ENCODE measurements at places on chromosomes 13 and 19.
A peak's percentile ranks its signal among the peaks of the same experiment; 100 is the strongest.

GRCh38 chr19:45860359-45861259 lies 2.3 kb downstream of the SYMPK start:
- no peak overlapping the region for H3K4me3 ChIP-seq
- H3K27me3 ChIP-seq, result peaks cover 12% of the 10 kb centered on the region
- peaks cover 42% of the 10 kb centered on the region for H3K4me1 ChIP-seq
- no peak for DNase-seq
- H3K27ac ChIP-seq, result peak overlapping the region; percentile 87

GRCh38 chr19:46648961-46649960 lies 11.7 kb downstream of the DACT3 start:
- H3K4me3 ChIP-seq, result no peak overlapping the region
- DNase-seq, result no peak
- H3K4me1 ChIP-seq, result peaks cover 8% of the 10 kb centered on the region
- no peak overlapping the region for H3K27ac ChIP-seq

GRCh38 chr19:45161738-45162607 lies 1.2 kb upstream of the NKPD1 start:
- peaks cover 7% of the 10 kb centered on the region for H3K36me3 ChIP-seq
- no peak for DNase-seq
- peaks cover 26% of the 10 kb centered on the region for H3K27me3 ChIP-seq
- no peak overlapping the region for H3K4me3 ChIP-seq
- H3K4me1 ChIP-seq, result peaks cover 20% of the 10 kb centered on the region

- H3K36me3 ChIP-seq, result peaks cover 3% of the 10 kb centered on the region
- H3K4me1 ChIP-seq, result peaks cover 26% of the 10 kb centered on the region
- H3K27me3 ChIP-seq, result peaks cover 19% of the 10 kb centered on the region
- DNase-seq, result no peak
Measured at GRCh38 chr19:33261511-33262189, 36.0 kb upstream of the SLC7A10 start.

DNA sequence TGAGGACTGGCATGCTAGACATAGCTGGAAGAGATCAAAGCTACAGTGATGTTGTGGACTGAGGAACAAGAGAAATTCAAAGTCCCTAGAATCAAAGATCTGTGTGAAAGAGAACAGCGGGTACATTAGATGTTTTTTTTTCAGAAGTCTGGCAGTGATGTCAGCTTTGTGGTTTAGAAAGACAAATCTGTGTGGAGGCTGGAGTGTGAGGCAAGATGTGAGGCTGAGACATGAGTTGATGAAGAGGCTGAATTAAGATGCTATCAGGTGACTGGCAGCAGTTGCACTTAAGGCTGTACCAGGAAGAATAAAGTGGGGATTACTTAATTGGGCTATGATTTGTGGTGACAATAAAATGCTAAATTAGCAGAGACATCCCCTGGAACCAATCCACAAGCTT lies 46.5 kb downstream of the DNAJC3 start:
- peaks cover 12% of the 10 kb centered on the region for H3K36me3 ChIP-seq
- no peak for DNase-seq
- peaks cover 9% of the 10 kb centered on the region for H3K4me1 ChIP-seq
- H3K4me3 ChIP-seq, result no peak overlapping the region
- peak overlapping the region; percentile 26 for H3K27ac ChIP-seq

DNA sequence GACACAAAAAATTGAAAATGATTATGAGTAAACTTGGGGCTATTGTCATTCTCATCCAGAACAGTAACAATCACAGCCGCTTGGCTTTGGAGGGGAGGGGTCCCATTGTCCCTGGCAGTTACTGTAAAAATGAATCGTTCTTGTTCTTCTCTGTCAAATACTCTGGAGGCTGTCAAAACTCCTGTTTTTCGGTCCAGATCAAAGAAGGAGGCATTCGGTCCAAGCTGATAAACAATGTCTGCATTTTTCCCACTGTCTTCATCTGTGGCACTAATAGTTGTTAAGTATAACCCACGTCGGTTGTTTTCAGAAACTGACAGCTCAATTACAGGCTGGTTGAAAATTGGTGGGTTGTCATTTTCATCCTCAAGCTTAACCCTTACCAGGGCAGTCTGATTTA lies 3.4 kb downstream of the PCDH9 start:
- no peak overlapping the region for H3K4me3 ChIP-seq
- peaks cover 6% of the 10 kb centered on the region for H3K4me1 ChIP-seq
- no peaks in the 10 kb centered on the region for H3K36me3 ChIP-seq
- no peak for DNase-seq
- H3K27me3 ChIP-seq, result no peaks in the 10 kb centered on the region
- no peak overlapping the region for H3K27ac ChIP-seq

DNA sequence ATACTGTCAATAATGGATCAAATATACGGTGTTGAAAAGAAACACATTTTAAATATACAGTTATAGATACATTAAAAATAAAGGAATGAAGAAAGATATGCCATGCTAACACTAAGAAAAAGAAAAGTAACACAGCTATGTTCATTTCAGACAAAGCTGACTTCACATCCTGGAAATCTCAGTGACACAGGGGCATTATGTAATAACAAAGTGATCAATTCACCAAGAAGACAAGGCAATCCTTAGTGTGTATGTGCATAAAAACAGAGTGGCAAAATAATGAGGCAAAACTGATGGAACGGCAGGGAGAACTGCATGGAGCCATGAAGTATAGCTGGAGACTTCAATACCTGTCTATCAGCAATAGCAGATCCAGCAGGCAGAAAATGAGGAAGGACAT lies 13.1 kb downstream of the ZNF14 start:
- no peak for DNase-seq
- peak overlapping the region; percentile 77 for H3K27ac ChIP-seq
- H3K4me3 ChIP-seq, result no peak overlapping the region
- peaks cover 27% of the 10 kb centered on the region for H3K4me1 ChIP-seq
- H3K27me3 ChIP-seq, result no peaks in the 10 kb centered on the region

DNA sequence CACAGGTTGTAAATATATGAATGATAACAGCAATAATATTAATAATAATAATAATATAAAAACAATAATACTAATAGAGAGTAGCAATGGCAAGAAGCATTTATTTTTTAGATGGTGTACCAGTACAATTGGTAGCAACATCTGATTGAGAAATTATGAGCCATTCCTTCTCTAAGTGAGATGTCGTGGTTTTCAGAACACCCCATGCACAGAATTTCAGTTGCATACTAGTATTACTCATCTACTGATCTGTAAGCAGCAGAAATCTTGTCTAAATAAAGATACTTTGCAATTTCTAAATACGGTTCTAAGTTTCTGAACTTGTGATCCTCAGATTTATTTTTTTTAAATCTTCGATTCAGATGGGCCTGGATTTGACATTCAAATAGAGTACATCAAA lies 788.0 kb upstream of the ATXN8OS start:
- H3K36me3 ChIP-seq, result peaks cover 1% of the 10 kb centered on the region
- H3K27ac ChIP-seq, result no peak overlapping the region
- no peaks in the 10 kb centered on the region for H3K27me3 ChIP-seq
- H3K4me1 ChIP-seq, result no peaks in the 10 kb centered on the region

DNA sequence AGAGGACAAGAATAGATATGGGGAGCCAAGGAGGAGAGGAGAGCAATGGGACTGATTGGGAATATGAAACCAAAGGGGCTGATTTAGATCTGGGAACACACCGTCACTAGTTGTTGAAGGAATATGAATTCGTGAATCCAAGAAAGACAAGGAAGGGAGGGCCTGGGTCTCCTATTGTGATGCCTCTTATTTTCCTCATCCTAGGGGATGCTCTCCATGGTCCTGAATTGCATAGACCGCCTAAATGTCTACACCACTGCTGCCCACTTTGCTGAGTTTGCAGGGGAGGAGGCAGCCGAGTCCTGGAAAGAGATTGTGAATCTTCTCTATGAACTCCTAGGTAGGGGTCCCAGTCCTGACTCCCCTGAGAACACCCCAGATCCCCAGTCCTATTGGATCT lies 21.5 kb downstream of the RYR1 start:
- H3K27ac ChIP-seq, result no peak overlapping the region
- H3K4me1 ChIP-seq, result no peaks in the 10 kb centered on the region
- H3K36me3 ChIP-seq, result peaks cover 2% of the 10 kb centered on the region
- no peak for DNase-seq
- H3K4me3 ChIP-seq, result no peak overlapping the region
- H3K27me3 ChIP-seq, result peaks cover 11% of the 10 kb centered on the region

DNA sequence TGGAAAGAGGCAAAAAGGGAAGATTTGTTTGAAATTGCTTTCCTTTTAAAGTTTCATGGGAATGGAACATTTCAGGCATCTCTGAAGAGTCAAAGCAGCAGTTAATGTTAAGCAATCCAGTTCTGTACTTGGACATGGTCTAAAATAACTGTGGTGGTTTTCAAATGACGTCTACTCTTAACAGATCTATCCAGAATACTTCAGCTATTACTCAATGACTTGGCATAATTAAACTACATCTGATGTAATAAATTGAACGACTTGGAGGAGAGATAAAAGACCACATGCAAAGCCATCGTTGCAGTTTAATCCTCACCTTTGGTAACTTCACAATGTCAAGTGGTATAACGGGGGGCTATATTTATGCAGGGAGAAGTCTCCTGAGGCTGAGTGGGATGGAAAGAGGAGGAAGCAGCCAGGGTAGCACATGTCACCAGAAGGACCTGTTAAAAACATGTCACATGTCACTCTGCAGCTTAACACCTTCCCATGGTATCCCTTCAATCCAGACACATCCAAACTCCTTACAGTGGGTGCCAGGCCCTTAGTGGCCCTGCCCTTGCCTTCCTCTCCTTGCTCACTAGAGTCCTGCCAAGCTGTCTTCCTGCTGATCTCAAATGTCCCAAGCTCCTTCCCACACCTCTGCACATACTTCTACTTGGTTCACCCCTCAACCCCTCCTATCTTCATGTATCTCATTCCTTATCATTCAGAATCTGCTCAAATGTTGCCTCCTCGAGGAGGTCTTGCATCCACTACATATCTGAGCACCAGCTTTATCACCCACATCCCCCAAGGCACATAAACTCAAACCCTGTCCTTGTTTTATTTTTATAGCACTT lies 327.8 kb downstream of the SUCLA2 start:
- H3K4me1 ChIP-seq, result no peaks in the 10 kb centered on the region
- peaks cover 2% of the 10 kb centered on the region for H3K36me3 ChIP-seq
- no peak overlapping the region for H3K27ac ChIP-seq
- no peak for DNase-seq
- H3K27me3 ChIP-seq, result no peaks in the 10 kb centered on the region
- H3K4me3 ChIP-seq, result no peak overlapping the region

DNA sequence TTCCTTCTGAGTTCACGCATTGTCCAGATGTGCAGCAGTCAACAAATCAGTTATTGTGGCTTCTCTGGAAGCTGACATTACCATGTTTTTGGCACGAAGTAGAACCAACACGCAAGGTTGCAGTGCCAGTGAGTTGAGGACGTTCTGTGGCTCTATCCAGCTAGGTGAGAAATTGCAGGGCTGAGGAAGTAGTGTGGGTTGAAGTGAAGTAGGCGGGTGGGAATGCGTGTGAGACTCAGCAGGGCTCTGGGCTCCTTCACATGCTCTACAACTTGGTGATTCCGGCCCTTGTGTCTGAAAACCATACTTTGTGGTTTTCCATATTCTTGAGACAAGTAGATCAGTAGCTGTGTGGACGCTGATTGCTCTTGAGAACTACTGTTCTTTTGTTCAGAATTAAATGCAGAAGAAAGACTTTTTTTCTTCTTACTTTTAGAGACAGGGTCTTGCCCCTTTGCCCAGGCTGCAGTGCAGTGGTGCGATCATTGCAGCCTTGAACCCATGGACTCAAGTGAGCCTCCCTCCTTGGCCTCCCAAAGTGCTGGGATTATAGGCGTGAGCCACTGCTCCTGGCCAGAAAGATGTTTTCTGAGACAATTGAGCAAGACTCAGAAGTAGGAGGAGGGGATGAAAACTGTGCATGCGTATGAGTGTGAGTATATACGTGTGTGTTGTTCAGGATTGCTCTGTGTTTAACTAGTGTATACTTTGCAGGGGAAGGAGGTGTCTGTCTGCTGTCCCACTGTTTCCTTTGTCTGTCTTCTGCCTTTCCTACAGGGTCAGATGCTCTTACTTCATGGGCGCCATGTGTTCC lies 46.2 kb downstream of the GATAD2A start:
- peak overlapping the region; percentile 97 for H3K27ac ChIP-seq
- peaks cover 48% of the 10 kb centered on the region for H3K4me1 ChIP-seq
- no peaks in the 10 kb centered on the region for H3K27me3 ChIP-seq
- H3K36me3 ChIP-seq, result peaks cover 16% of the 10 kb centered on the region
- peak overlapping the region; percentile 82 for H3K4me3 ChIP-seq

- peak overlapping the region; percentile 41 for H3K4me3 ChIP-seq
- no peaks in the 10 kb centered on the region for H3K36me3 ChIP-seq
- H3K27ac ChIP-seq, result no peak overlapping the region
Measured at GRCh38 chr19:54430306-54431254, 15.3 kb downstream of the TTYH1 start.

GRCh38 chr13:20492641-20493040 lies 33.0 kb downstream of the CRYL1 start:
- DNase-seq, result no peak
- H3K27me3 ChIP-seq, result no peaks in the 10 kb centered on the region
- no peak overlapping the region for H3K27ac ChIP-seq
- peaks cover 7% of the 10 kb centered on the region for H3K36me3 ChIP-seq
- no peak overlapping the region for H3K4me3 ChIP-seq
- no peaks in the 10 kb centered on the region for H3K4me1 ChIP-seq

- H3K4me3 ChIP-seq, result no peak overlapping the region
- H3K4me1 ChIP-seq, result no peaks in the 10 kb centered on the region
- no peaks in the 10 kb centered on the region for H3K36me3 ChIP-seq
Measured at GRCh38 chr13:73556902-73557301, 498.1 kb downstream of the KLF5 start.

DNA sequence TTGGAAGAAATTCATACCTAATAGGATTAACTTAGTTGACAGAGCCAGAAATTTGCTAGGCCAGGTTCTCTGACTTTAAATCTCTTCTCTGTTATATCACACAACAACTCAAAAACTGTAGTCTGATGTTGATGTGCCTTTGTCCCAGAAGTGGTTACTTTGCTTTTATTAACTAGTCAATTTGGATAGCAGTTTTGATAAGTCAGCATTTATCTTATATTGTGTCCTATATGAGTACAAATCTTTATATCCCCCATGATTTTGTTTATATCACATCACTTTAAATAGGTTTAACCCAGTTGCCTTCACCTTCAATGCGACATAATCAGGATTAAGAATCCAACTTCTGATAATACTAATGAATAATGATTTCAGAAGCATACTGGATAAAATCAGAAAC lies 459.3 kb downstream of the GPC6 start:
- H3K4me3 ChIP-seq, result no peak overlapping the region
- H3K27me3 ChIP-seq, result no peaks in the 10 kb centered on the region
- no peaks in the 10 kb centered on the region for H3K4me1 ChIP-seq
- DNase-seq, result no peak
- H3K36me3 ChIP-seq, result peaks cover 2% of the 10 kb centered on the region

GRCh38 chr19:34236035-34236987 lies 18.0 kb upstream of the GARRE1 start:
- no peak overlapping the region for H3K4me3 ChIP-seq
- peaks cover 6% of the 10 kb centered on the region for H3K36me3 ChIP-seq
- peaks cover 17% of the 10 kb centered on the region for H3K4me1 ChIP-seq
- H3K27me3 ChIP-seq, result no peaks in the 10 kb centered on the region
- H3K27ac ChIP-seq, result no peak overlapping the region

GRCh38 chr19:36010402-36010801 lies 1.8 kb upstream of the SYNE4 start:
- H3K4me1 ChIP-seq, result peaks cover 41% of the 10 kb centered on the region
- peaks cover 5% of the 10 kb centered on the region for H3K36me3 ChIP-seq
- no peaks in the 10 kb centered on the region for H3K27me3 ChIP-seq
- H3K27ac ChIP-seq, result no peak overlapping the region
- H3K4me3 ChIP-seq, result peak overlapping the region; percentile 12

GRCh38 chr19:56098731-56099568 lies 22.1 kb downstream of the ZNF787 start:
- H3K27ac ChIP-seq, result peak overlapping the region; percentile 53
- H3K4me3 ChIP-seq, result no peak overlapping the region
- H3K4me1 ChIP-seq, result peaks cover 5% of the 10 kb centered on the region
- H3K36me3 ChIP-seq, result peaks cover 10% of the 10 kb centered on the region

GRCh38 chr13:54705738-54706137 lies 1677.1 kb downstream of the OLFM4 start:
- H3K4me1 ChIP-seq, result no peaks in the 10 kb centered on the region
- H3K36me3 ChIP-seq, result no peaks in the 10 kb centered on the region
- no peaks in the 10 kb centered on the region for H3K27me3 ChIP-seq
- no peak overlapping the region for H3K27ac ChIP-seq
- no peak overlapping the region for H3K4me3 ChIP-seq
